ENCODE measurements at places on chromosomes 16 and 17. TPM values are rescaled to one million over a fixed set of nuclear protein-coding genes. Genes with fewer than 3 reads are reported as not detected.

GRCh38 chr17:79028496-79029326 lies 4.7 kb downstream of the C1QTNF1 start:
- DNase-seq = no peak

DNA sequence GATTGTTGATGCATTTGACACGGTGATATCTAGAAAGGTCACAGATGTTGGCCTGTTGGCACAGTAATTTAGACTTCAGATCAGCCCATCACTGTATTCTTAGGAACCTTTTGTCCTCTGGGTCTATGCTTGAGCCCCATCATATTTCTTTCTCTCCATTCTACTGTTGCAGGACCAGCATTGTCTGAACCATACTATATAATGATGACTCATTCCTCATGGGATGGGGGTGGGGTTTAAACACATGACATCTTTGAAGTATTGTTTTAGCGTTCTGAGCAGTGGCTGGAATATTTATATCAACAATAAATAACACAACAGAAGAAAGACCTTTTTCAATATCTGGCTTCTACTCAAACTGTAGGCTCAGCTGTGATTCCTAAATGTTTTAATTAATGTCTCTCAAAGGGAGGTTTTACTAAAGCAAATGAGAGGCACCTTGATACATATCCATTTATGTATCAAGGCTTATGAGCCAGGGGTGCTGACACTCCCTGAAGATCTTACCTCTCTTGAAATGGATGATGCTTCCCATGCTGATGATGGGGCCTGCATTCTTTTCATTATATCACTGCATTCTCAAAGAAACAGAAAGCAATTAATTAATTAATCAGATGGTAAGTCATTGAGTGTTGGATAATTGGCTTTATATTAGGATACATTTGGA lies 379.0 kb upstream of the GOT2 start:
- no peak for DNase-seq

DNA sequence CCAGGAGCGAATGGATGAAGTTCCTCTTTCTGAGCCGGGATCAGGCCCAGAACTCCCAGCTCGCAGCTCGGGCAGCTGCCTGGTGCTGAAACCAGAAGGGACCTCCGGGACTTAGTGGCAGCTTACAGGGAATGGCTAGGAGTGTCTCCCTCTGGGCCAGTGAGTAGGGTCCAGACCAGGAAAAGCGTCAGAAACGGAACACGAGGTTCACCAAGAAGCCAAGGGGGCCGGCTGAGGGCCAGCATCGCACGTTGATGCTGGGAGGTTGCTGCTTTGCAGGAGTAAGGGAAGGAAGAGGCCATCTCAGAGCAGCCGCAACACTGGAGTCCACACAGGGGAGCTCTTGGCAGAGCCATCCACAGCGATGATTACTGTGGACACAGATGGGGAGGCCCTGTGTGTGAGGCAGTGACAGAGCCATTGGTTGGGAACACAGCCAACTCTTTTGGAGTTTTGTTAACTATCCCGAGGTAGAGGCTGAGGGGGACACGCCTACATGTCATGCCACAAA lies 74.0 kb upstream of the CREBBP start:
- no peak for DNase-seq

DNA sequence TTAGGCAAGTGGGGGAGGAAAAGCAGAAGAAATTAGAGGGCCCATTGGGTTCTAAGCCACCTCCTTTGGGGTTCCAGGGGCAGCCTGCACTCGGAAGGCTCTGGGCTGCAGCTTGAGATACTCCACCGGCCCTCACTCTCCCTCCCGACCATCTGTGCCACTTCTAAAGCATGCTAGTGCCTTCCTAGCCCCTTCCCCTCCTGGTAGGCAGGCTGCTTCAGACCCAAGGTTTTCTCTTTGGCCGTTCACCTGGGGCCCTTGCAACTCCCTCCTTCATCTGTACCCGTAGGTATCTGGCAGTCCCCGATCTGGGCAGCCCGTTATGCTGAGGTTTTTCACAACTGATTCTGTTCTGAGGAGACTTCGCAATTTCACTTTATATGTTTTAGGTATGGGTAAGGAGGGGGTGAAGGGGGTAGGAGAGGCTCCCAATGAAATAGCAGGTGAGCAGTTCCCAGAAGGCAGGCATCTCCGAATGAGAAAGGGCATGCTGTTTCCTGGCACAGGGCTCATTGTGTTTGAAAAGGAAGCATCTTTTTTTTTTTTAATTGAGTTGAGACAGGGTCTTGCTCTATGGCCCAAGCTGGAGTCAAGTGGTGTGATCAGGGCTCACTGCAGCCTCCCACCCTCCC lies 98.7 kb downstream of the RAB11FIP4 start:
- DNase-seq = no peak

DNA sequence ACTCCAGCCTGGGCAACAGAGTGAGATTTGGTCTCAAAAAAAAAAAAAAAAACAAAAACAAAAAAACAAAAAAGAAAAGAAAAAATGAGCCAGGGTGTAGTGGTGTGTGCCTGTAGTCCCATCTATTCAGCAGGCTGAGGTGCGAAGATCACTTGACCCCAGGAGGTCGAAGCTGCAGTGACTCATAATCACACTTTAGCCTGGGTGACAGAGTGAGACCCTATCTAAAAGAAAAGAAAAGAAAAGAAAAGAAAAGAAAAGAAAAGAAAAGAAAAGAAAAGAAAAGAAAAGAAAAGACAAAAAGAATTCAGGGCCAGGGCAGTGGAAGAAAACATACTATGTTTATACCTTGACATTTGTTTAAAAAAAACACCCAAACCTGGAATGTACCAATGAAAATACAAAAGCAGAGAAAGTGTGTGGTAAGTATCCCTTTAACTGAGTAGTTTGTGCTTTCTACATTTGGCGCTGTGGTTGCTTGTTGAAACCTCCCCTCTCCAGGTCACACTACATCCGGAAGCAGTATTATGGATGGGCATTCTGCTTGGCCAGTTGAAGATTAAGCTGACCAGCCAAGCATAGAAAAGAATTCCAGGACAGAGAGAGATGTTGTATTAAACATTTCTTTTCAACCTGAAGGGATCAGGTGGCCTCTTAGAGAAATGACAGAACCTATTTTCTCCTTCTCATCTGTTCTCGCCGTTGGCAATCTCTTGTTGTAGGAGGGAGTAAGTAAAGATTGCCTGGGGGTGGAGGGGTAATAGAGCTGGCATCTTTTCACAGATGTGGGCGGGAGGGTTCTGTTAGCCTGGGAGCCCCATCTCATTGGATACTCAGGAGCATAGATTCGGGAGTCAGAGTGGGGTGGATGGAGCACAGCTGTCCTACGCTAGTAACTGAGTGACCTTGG lies 12.1 kb upstream of the PRKCB start:
- DNase-seq = no peak

DNA sequence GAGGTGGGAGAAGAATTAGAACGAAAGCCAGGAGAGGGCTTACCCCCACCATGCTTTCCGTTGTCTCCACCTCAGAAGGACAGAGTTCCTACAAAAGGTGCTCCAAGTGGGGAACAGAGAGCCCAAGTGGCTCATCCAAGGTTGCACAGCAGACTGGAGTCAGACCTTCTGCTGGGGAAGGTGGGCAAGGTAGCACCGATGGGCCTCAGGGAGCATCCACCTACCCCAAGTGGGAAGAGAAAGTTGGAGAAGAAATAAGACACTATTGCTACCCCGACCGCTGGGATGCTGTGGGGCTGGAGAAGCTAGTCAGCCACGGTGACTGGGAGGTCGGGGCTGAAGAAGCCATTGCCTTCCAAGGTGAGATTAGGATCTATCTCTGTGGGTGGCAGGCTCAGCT lies 21.5 kb downstream of the UNC119 start:
- no peak for DNase-seq

DNA sequence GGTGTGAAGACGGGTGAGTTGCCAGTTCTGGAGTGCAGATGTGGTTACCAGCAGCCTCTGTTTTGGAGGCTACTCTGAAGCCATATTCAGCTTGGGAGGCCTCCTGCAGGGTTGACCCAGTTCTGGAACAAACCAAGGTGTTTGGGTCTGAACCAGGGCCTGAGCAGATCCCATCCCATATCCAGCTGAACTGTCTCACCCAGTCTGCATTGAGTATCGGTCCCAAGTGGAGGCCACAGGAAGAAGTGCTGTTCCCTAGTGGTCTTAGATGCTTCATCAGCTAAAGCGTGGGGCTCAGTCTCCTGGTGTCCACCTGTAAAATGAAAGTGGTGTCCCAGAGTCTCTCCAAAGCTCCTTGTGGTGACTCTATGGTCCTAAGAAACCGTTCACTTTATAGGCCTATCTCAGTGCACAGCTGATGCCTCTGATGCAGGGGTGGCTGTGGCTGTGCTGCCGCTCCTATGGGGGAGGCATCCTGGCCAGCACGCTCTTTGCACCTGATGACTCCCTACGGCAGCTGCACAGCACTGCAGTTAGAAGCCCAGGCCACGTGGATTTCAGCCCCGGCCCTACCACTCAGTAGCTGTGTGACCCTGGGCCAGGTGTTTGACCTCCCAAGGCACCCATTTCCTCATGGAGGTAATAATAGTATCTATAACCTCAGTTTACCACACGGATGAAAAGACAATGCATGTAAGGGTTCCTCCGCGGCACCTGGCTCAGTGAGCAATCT lies 21.0 kb downstream of the CBX4 start:
- DNase-seq = no peak

DNA sequence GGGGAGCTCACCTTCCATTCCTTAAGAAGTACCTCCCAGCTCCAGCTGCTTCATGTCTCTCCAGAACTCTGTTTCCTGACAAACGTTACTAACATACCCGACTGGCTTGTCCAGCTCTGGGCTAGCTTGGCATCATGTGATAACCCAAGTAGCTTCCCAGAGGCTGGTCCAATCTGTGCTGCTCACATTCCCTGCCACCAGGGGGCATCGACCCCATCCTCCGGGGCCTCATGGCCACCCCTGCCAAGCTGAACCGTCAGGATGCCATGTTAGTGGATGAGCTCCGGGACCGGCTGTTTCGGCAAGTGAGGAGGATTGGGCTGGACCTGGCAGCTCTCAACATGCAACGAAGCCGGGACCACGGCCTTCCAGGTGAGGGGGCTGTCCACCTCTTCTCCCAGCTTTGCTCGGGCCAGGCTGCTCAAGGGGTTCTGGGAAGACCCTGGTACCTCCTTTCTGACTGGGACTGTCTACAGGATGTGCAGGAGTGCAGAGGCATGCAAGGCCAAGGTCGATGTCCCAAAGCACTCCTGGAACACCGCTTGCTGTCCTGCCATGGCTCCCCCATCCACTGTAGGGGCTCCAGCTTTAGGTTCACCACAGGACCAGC lies 7.6 kb downstream of the EPX start:
- DNase-seq = peak; percentile 47

GRCh38 chr16:24537474-24538337 lies 1.7 kb upstream of the RBBP6 start:
- no peak for DNase-seq

NOMO2 gene
- polyA plus RNA-seq = 110 TPM

GRCh38 chr17:16061631-16062030 lies 62.0 kb downstream of the TTC19 start:
- no peak for DNase-seq

CMTM2 gene
- polyA plus RNA-seq = 0.08 TPM

GRCh38 chr17:77323413-77324171 lies 182.8 kb downstream of the SEC14L1 start:
- DNase-seq = no peak

DNA sequence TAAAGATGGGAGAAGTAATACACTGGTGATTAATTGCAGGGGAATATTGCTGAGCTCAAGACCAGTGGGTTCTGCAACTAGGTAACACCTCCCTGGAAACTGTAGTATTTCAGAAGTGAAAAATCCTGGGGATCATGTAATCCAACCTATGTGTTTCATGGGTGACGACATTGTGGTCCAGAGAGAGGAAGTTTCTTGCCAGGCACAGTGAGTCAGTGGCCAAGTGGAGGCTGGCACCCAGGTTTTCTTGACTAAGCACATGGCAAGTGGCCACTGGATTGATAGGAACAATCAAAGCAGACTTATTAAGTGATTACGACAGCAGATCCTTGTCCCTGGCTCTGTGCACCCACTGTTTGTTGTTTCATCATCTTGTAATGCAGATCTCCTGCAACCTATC lies 14.6 kb upstream of the CIITA start:
- DNase-seq = peak; percentile 99

ASIC2 gene
- 0.10 TPM for polyA plus RNA-seq

CYB5D1 gene
- polyA plus RNA-seq = 8.2 TPM

- DNase-seq = no peak
Observed at GRCh38 chr17:11242411-11242810, 1.4 kb downstream of the SHISA6 start.

GRCh38 chr17:59289981-59290301 lies 41.5 kb upstream of the YPEL2 start:
- no peak for DNase-seq

GRCh38 chr16:89536371-89536770 lies 24.1 kb upstream of the RPL13 start:
- DNase-seq = no peak

DNA sequence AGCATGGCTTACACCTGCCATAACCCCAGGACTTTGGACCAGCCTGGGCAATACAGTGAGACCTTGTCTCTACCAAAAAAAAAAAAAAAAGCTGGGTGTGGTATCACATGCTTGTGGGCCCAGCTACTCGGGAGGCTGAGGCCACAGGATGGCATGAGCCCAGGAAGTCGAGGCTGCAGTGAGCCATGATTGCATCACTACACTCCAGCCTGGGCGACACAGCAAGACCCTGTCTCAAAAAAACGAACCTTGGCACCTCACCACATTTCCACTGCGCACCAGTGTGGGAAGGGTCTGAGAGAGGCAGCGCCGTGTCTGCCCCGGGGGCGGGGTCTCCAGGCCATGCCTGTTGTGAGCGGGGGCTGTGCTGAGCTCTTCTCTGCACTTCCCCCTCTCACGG lies 6.3 kb downstream of the ACSF3 start:
- DNase-seq = peak; percentile 4

TMEM92 gene
- polyA plus RNA-seq = 1.3 TPM

- no peak for DNase-seq
Observed at GRCh38 chr17:32882029-32882428, 5.1 kb upstream of the MYO1D start.

DNA sequence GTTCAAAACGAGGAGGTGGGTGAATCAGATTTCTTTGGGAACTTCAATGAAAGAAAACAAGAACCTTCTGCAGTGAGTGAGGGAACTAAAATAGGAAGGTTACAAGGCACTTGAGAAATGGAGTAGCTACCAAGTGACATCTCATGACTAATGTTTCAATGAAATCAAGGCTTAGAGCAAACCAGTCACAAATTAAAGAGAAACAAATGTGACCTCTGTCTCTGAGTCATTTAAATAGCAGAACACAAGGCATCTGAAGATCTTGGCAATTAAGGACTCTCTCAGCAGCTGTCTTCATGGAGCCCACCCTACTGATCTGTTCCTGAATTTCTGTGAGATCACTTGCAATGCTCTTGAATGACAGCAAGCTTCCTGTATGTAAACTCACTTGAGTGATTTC lies 109.5 kb downstream of the CDH11 start:
- DNase-seq = no peak

GRCh38 chr17:82202981-82203380 lies 9.7 kb downstream of the CCDC57 start:
- no peak for DNase-seq

Measured in mammary epithelial cell (primary cell).